Osteocyte (in vitro differentiated cells): ENCODE measurements at places on chromosomes 1 and 21. TPM values are rescaled to one million over a fixed set of nuclear protein-coding genes. Genes with fewer than 3 reads are reported as not detected.

GRCh38 chr1:202806845-202807450, 1.3 kb downstream of the KDM5B start:
- no peak for DNase-seq

DNA sequence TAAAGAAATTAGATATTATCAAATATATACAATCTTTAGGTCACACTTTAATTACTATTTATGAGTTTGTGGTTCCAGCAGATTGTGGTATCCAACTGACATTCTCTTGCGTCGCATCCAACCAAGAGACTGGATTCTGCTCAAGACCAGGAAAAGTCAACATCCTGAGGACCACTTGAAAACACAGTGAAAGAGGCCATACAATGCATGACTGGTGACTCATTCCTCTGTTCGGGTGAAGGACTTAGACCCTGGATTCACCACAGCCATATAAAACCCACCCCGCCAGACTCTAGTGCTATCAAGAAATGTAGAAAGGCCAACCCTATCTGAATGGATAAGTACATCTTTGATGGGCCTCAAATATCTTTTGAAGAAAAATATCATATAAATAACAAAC, 14.5 kb upstream of the CFHR4 start:
- DNase-seq: no peak

GRCh38 chr1:231410036-231410612, 12.0 kb downstream of the EGLN1 start:
- DNase-seq: no peak

- peak; percentile 68 for DNase-seq
These were observed 469.5 kb upstream of the VAMP3 start for GRCh38 chr1:7301664-7301981.

- DNase-seq: no peak
These were observed 25.1 kb upstream of the PHGDH start for GRCh38 chr1:119686661-119687060.

DNA sequence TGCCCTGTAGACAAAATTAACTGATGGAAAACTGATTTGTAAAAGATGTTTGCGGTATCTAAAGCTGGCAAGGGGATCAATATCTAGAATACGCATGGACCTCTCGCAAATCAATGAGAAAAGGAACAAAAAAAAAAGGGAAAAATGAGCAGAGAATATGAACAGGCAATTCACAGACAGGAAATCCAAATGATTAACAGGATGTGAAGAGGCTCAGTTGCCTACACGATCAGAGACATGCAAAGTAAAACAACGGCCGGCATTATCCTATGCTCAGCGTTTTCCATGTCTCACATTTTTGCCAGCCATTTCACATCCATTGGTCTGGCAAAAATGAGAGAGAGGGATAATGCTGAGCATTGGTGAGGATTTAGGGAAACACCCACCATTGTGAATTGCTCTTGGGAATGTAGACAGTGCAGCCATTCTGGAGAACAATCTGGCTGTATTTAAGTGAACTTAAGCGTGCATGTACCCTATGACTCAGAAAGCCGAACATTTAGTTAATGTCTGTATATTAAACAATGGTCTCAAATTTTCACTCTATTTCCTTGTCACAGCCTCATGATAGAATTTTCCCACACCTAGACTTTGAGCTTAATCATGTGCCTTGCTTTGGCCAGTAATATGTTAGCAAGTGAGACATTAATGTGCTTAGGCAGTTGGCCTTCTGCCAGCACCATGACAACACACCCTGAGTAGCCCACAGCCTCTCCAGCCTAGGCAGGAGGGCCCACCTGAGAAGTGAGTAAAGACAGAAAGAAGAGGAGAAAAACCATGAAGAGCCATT, 61.0 kb upstream of the NBPF3 start:
- no peak for DNase-seq

- DNase-seq: no peak
These were observed 19.6 kb upstream of the SPAG17 start for GRCh38 chr1:118204648-118205047.

- DNase-seq: no peak
These were observed 294.7 kb downstream of the SIPA1L2 start for GRCh38 chr1:232335261-232335660.

DNA sequence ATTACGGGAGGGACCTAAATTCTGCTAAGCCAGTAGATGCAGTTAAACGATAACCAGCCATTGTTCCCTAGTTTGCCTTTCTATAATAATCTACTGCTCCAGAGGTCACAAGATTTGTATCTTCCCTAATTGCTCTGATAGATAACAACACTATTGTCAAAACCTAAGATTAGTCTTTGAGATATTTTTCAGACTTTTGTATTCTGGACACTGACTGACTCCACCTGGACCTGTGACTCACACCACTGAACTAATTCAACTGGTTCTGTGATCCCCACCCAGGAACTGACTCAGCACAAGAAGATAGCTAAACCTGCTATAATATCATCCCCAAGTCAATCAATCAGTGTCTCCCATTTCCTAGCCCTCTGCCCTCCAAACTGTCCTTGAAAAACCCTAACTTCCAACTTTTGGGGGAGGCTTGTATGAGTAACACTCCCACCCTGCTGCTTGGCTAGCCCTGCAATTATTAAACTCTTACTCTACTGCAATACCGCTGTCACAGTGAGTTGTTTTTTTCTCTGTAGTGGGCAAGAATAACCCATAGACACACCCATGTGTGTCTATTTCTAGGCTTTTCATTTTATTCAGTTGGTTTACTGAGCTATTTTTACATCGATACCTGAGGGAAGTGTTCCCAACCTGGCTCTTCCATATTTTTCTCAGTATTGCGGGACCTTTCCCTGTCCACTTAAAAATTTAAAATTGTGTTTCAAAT, 11.2 kb downstream of the KIFAP3 start:
- DNase-seq: no peak

- DNase-seq: no peak
These were observed 15.8 kb upstream of the WNT4 start for GRCh38 chr1:22158654-22159053.

DNA sequence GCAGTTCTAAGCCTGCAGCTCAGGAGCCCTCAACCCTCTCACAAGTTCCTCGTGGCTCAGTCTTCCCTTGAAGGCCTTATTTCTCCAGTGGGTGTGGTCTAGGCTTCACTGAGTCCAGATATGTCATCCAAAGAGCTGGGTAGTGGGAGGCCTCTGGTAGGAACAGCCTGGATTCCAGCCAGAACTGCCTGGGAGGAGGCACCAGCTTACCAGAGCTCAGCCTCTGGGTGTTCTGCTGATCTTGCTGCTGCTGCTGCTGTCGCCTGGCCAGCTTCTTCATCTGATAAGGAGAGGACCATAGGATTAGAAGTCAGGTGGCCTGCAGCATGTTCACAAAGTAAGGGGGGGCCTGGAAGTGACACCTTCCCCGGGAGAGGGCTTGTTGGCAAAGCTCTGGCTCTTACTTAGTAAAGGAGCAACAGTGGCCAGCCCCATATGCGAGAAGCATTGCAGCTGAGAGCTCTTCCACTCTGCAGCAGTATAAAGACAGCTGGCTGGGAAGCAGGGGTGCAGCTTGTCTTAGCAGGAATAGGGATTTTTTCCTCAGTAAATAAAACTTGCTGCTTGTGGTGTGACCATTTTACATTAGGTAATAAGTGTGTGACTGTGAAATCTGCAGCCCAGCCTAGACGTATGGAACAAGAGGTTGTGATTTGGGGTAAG, 148.5 kb downstream of the LMX1A start:
- DNase-seq: no peak

- no peak for DNase-seq
These were observed 57.4 kb downstream of the UCK2 start for GRCh38 chr1:165884690-165885304.

DNA sequence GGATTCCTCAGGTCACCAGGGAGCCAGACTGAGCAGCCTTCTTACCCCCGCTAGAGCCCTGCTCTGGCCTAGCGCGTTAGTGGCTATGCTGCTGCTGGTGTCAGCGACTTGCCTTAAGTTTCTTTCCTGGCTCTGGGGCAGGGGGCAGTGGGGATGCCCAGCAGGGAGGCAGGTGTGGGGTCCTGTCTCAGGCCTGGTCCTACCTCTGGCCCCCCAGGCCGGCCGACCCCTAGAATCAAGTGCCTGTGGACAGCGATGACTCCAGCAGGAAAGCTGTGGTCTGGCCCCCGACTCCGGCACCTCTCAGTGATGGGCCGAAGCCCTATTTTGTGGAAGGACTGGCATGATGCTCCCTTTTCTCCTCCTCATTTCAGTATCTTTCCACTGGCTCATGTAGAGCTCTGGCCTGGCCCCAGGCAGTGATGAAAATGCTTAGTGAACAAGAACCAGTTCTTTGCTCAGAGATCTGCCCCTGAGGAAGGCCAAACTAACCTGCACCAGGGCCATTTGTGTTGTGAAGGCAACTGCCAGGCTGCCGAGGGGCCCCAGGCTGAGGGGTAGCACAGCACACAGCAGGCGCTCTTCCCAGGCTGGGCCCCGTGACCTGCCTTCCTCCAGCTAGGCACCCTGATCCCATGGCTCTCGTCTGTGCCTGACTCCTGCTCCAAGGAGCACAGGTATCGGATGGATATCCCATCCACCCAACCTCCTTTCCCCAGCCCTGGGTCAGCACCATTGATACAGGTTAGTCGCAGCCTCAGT, 23.7 kb downstream of the MRPL37 start:
- DNase-seq: no peak

AMIGO1 gene
- total RNA-seq: 5.2 and 5.4 TPM in 2 replicates

IFI44L gene
- 21.2 and 22.1 TPM in 2 replicates for total RNA-seq

SLX9 gene
- 30.4 and 33.1 TPM in 2 replicates for total RNA-seq

ILDR2 gene
- 0.16 TPM in 1 of 2 replicates, not detected in the other for total RNA-seq

FALEC gene
- total RNA-seq: not detected in 2 replicates
